ENCODE measurements at places on chromosomes 16 and 17.

- DNase-seq, result no peak
Observed at GRCh38 chr16:69831212-69832123, 69.3 kb downstream of the WWP2 start.

DNA sequence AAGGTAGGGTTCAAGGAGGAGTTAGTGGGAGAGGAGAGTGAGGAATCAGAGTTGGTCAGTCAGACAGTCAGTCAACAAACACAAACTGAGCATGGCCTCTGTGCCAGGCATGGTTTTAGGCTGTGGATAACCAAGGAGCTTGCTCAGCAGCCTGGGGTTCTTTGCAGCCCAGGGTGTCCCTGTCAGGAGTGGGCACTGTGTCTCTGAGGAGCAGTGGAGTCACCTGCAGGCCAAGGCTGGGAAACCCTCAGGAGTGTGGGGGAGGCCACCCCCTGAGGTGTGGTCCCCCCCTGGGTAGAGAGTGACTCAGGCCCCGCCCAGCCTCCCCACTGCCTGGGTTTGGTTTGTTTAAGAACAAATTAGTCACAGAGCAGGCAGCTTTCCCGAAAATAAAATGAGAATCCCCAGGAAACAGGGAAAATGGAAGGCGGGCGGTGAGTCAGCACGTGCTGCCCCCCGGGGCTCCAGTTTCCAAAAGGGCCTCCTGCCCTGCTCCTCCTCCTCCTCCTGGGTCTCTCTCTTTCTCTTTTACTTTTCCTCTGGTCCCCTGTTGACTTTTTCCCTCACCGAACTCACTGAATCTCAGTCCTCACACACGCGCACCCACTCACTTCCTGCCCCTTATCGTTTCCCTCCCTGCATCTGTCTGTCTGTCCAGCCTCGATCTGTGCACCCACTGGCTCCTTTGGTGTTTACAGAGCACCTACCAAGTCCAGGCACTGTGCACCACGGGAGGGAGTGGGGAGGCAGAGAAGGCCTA is 44.3 kb downstream of the SOCS3 start:
- DNase-seq, result peak; percentile 88

GRCh38 chr17:50551433-50551815 is 4.5 kb downstream of the SPATA20 start:
- DNase-seq, result no peak

DNA sequence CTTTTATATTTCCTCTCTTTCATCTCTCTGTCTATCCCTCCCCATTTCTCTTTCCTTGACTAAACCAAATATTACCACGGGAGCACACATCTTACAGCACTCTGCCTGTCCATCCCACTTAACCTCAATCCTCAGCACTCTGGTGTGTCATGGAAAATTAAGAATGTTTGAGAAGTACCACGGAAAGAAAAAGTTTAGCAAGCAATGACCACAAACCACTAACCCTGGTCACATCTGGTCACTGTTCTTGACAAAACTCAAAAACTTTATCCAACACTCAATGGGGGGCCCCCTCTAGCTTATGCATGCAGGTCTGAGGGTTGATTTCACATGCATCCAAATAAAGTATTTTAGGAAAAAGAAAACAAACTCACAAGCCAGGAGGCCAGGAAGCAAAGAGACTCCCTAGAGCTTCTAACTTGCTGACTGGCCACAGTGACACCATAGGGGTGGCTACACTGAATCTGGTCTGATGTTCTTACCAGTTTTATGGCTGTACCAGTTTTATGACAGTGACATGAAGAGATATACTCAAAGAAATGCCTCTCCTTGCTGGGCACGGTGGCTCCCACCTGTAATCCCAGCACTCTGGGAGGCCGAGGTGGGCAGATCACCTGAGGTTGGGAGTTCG is 229.2 kb downstream of the STX8 start:
- DNase-seq, result peak; percentile 44

- no peak for DNase-seq
Observed at GRCh38 chr16:386641-387156, 4.9 kb upstream of the PGAP6 start.

GRCh38 chr16:70457446-70458166 is 3.2 kb downstream of the FCSK start:
- DNase-seq, result no peak

- no peak for DNase-seq
Observed at GRCh38 chr17:43040655-43041054, 15.6 kb downstream of the RND2 start.

DNA sequence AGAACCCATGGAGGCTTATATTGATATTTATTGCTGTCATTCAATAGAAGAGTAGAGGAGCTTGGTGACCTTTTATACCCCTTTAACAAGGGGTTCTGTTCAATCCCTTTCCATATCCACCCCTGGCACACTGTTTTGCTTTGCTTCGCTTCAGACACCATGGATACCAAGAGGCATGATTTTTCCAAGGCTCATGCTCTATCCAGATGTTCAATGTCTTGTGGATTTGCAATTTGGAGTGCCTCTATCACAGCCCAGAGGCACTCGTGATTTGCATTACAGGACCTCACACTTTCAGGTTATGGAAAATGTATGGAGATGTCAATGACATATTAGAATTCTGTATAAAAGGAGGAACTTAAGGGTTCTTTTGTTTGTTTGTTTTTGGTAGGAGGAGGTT is 21.5 kb downstream of the CFAP20 start:
- DNase-seq, result no peak

DNA sequence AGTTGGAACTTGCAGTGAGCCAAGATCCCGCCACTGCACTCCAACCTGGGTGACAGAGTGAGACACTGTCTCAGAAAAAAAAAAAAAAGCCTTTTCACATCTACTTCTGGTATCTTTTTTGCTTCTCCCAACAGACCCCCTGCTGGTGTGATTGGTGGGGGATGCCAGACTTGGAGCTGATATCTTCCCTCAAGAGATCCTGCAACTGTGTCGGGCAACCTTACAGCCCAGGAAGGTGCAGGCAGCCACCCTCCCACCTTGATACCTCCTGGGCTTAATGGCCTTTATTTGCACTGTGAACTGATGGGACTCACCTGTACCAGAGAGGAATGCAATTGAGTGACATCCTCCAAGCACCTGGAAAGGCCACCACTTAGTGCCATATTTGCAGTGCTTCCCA is 142.3 kb downstream of the RGS9 start:
- DNase-seq, result no peak

Data from GM04504 (cell line).